ENCODE measurements at places on chromosomes 3 and 15. TPM values are rescaled to one million over a fixed set of nuclear protein-coding genes. Genes with fewer than 3 reads are reported as not detected.

MYEF2 gene
- 16.6 TPM for total RNA-seq

- no peak for DNase-seq
These were observed 123.6 kb upstream of the PFN2 start for GRCh38 chr3:150094150-150094933.

ZNF660 gene
- total RNA-seq = 2.1 TPM

DUOXA2 gene
- not detected for total RNA-seq

- no peak for DNase-seq
These were observed 3.3 kb upstream of the CCDC174 start for GRCh38 chr3:14647976-14648955.

- DNase-seq = no peak
These were observed 10.2 kb downstream of the MITF start for GRCh38 chr3:69749461-69749860.

DNA sequence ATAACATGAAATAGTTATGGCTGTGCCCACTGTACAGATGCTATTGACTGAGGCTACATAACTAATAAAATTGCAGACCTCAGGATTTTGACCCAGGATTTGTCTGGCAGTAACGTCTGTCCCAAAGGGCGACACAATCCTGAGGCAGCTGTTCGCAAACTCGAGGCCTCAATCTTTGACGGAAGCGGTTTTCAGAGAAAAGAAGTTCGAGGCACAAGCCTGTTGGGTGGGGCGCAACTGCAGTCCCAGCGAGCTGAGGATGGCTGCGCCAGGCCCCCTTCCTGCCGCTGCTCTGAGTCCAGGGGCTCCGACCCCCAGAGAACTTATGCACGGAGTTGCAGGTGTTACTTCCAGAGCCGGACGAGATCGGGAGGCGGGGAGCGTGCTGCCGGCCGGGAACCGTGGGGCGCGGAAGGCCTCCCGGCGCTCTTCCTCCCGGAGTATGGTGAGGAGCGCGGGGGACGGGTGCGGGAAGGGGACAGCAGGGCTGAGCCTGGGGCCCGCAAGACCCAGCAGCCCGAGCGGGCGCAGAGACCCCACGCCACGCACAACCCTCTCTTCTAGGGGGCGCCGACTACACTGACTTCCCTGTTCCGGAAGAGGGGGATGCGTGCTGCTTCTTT is at the start of gene PARP15:
Gene PARP15 (plus strand): TSS at position 242 of the 623 bp plus-strand sequence. CDS start 18 bp downstream, at position 260.
- DNase-seq = no peak

ZPLD1 gene
- not detected for total RNA-seq

DNA sequence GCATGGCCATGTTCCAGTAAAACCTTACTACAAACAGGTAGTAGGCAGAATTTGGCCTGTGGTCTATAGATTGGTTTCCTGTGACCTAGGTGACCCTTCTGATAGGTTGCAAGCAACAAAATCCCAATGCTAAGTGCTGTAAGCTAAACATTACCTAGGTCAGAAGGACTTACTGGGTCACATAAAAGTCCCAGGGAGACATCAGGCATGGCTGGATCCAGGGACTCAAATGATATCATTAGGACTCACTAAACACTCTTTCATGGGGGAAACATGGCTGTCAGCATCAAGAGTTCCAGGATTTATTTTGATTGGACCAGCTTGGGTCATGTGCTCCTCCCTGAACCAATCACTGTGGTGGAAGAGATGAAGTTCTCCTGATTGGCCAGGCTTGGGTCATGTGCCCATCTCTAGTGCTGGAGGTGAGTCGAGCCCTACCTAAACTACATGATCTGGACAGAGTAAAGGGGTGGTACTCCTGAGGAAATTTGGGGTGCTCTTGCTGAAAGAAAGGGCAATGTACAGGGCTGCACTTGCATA is 16.8 kb upstream of the SLC6A1 start:
- DNase-seq = no peak

DNA sequence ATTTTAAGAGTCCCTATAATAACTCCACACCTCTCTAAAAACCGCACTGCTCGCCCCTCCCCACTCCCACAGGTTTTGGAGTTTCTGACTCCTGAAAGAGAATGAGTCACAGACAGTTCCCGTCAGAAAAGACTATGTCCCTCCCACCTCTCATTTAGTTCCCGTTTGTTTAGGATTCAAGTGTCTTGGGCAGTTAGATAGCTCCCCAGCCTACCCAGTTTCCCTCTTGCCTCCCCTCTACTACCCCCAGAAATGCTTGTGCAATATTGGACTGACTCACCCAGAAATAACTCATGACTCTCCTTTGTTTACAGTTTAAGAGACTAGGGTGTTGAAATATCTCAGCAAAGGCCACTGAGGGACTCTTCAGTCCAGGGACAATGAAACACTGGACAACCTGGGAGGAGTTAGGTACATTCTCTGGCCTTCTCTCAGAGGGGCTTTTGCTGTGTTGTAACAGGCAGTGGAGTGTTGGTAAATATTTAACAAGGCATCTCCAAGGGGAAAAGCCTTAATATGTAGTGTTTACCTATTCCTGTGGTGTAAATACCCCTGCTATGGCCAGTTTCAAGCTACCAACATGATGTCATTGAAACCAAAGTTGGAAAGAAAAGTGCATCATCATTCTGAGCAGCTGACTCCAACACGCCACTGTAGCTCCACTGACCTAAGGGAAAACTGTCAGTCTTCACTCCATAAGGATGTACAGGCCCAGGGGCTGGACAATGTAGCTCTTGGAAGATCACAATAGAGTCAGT is 96.1 kb upstream of the CHD2 start:
- DNase-seq = peak; percentile 41

DNA sequence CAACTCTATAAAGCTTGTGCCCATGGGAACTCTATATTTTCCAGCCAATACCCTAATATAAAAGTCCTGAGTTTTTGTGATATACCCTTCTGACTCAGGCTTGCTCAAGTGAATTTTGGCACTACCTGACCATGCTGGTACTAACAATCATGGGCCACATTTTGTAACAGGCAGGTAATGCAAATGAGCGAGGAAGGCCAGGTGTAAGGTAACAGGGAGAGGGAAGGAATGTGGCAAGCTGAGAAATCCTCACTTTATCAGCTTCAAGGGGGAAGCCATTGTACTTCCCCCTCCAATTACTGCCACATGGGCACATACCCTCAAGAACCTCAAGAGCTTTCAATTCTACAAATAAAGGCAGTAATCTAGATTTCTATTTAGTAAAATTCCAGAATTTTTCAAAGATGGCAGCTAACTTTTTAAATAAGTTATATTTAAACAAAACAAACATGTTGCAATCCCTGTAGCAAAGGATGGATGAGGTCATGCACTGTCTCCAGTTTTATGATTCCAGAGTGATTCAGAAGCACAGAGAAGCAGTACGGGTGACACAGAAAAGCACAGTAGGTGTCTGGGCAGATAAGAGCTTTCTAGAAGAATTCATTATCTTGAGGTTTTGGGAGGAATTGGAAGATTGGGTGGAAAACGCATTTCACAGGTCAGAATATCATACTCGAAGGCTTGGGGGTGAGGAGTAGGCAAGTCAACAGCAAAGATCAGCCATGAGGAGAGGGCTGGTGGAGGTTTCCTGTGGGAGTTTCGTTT is 87.6 kb downstream of the FOXP1 start:
- DNase-seq = no peak

SPINT1 gene
- total RNA-seq = 110 TPM

SENP5 gene
- 46.8 TPM for total RNA-seq

DNA sequence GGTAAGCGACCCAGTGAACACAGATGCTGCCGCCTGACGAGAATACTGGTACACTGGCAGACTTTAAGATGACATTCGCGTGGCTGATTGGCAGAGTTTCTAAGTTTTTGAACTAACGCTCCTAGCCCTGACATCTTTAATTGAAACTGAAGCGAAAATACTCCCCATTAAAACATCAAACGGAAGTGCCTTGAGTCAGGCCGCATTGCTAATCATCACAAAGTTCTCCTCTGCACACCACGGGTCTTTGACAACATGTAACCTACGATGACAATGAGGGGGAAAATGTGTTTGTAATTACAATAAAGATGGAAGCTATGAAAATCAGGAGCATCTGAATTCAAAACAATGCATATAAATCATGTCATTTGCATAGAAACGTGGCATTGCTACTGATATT is 44.5 kb downstream of the ATP13A4 start:
- no peak for DNase-seq

DNA sequence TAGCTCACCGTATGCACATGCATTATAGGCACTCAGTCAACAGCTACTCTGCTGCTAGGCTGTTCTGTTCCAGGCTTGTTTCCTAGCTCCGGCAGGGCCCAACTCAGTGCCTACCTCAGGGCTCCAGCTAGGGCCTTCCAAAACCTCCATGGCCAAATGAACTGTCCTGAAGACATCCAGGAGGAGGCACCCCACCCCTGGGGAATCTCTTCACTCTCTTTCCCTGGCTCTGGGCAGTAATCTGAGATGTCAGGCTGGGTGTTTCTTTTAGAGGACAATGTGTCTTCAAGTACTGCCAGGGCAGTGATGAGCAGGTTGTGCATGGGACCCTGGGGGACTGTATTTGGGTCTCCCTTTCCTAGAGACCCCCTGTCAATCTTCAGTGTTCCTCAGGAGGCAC is 38.3 kb upstream of the TPM1 start:
- DNase-seq = no peak

GRCh38 chr15:96119734-96120133 is 210.8 kb upstream of the NR2F2 start:
- no peak for DNase-seq

Data from body of pancreas (tissue), 4 donors.